Stimulated activated CD8-positive, alpha-beta memory T cell treated with anti-CD3 and anti-CD28 coated beads, Interleukin-4, amount 100 ng/mL, for 4 hours (primary cell): ENCODE measurements at places on chromosomes 7 and 10.

DNA sequence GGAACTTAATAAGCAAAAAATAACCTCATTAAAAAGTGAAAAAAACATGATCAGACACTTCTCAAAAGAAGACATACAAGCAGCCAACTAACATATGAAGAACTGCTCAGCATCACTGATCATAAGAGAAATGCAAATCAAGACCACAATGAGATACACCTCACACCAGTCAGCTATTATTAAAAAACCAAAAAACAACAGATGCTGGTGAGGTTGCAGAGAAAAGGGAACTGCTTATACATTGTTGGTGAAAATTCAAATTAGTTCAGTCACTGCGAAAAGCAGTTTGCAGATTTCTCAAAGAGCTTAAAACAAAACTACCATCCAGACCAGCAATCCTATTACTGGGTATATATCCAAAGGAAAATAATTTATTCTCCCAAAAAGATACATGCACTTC, 513.3 kb downstream of the MDFIC start:
- DNase-seq = no peak

- DNase-seq = no peak
Observed at GRCh38 chr10:123870260-123870659, 21.3 kb downstream of the CPXM2 start.

GRCh38 chr7:47505312-47506007, 76.5 kb downstream of the TNS3 start:
- DNase-seq = no peak

- no peak for DNase-seq
Observed at GRCh38 chr10:454860-455259, 234.6 kb downstream of the DIP2C start.

DNA sequence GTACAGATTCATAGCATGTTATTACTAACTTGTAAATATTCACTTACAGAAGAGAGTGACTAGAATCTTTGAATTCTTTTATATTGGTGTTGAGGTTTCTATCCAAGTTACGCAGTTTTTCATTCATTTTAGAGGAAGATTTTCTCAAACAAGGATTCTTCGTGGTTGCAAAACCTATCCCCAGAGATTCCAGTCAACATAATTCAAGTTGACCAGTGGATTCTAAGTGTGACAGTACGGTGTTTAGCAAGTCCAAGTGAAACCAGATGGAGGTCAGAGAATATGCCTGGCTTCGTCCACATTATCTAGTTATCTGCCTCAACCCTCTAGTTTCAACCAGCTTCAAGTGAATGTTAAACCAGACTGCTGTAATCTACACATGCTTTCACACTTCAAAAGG, 131.9 kb downstream of the SDK1 start:
- DNase-seq = no peak

DNA sequence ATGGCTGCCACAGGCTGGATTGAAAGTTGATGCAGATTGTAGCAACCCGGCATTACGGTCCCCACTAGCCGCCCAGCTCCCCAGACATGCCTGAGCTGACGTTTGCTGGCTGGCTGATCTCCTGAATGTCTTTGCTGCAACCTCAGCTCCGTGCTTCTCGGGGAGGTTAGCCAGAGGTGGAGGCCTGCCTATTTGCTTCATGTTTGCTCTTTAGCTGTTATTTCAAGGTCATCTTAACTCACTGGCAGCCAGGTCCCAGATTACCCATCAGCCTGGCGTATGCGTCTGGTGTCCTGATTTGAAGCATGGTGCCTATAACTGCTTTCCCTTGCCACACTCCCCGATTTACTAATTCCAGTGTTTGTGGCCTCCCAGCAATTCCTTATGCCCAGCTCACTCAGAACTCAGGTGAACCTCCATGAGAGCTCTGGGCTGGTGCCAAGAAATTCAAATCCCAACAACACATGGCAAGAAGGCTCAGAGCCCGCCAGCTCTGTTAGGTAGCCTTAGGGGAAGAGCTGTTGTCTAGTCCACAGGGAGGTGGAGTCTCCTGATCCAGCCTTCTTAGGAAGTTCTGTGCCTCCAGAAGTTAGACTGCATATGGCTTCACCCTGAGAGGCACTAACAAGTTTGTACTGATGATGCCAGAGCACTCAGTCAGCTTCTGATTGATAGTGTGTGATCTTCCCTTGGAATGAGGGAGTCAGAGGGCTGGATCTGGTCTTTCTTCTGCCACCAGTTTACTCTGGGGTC, 69.7 kb upstream of the EXOC4 start:
- DNase-seq = no peak

- DNase-seq = no peak
Observed at GRCh38 chr7:103445228-103446048, 569 bp downstream of the SLC26A5 start.

GRCh38 chr7:83143107-83143506, 19.6 kb downstream of the PCLO start:
- no peak for DNase-seq

DNA sequence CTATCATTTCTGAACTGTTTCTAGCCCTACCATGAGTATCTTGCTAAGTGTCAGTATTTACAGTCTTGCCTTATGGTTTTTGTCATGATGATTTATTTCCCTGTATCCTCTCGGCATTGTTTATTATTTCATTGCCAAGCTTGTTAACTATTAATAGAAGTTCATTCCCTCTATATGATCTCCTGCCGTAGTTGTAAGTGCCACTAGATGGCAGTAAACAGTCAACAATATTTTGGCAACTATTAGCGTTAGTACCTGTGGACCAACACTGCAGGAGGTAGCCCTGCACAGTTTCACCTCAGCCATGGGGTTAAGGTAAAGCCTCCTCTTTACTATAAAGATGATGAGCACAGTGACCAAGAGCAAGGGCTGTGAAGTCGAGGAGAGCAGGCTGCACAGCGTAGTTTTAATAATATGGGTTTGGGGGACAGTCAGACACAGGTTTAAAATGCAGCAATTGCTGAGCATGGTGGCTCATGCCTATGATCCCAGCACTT, 26.1 kb upstream of the CCNJ start:
- no peak for DNase-seq

GRCh38 chr10:63628526-63629362, 107.5 kb downstream of the REEP3 start:
- no peak for DNase-seq

DNA sequence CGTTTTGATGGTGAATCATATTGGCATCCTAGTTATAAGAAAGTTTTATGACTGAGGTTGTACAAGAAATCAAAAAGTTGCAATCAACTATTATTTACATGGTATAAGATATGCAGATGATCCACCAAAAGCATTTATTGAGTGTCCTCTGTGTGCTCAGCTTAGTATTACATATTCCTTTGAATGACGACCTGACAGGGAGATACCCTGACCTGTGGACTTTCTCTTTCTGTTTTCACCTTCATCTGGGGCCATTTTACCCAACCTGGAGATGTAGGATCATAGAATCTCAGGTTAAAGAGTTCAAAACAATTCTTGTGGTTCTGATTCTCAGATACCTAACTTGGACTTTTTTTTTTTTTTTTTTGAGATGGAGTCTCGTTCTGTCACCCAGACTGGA, 269.1 kb upstream of the SORCS1 start:
- no peak for DNase-seq
